ENCODE measurements at places on chromosomes 12 and 14. TPM values are rescaled to one million over a fixed set of nuclear protein-coding genes. Genes with fewer than 3 reads are reported as not detected.

Gene TMED10
- polyA plus RNA-seq = 222 TPM

Gene SLC11A2
- 22.3 TPM for polyA plus RNA-seq

Gene PDZRN4
- polyA plus RNA-seq = 0.56 TPM

Gene CSRP2
- polyA plus RNA-seq = 189 TPM

Gene TGM1
- polyA plus RNA-seq = 4.5 TPM

Gene CCDC177
- not detected for polyA plus RNA-seq

Gene TEX52
- polyA plus RNA-seq = not detected

DNA sequence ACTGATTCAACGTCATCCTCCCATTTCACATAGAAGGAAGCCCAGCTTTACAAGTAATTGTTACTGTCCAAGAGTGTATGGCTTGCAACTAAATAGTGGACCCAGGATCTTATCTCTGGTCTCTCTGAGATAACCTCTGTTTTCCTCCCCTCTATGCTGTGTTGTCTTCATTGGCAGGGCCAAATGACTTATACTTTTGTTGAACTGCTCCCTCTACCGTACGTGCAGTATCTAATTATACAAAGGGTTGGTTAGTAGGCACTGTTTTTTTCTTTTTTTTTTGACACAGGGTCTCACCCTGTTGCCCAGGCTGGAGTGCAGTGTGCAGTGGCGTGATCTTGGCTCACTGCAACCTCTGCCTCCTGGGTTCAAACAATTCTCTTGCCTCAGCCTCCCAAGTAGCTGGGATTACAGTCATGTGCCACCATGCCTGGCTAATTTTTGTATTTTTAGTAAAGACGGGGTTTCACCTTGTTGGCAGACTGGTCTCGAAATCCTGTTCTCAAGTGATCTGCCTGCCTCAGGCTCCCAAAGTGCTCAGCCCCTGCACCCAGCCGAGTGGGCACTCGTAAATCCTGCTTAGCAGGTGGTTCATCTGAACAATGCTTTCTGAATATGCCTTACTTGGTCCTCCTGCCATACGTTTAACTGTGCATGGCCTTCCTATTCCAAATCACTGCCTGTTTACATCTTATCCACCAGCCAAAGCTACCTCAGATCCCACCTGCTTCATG is 162.1 kb downstream of the ADCK1 start:
- DNase-seq = no peak

GRCh38 chr14:71550367-71550766 is 381.9 kb upstream of the RGS6 start:
- no peak for DNase-seq

DNA sequence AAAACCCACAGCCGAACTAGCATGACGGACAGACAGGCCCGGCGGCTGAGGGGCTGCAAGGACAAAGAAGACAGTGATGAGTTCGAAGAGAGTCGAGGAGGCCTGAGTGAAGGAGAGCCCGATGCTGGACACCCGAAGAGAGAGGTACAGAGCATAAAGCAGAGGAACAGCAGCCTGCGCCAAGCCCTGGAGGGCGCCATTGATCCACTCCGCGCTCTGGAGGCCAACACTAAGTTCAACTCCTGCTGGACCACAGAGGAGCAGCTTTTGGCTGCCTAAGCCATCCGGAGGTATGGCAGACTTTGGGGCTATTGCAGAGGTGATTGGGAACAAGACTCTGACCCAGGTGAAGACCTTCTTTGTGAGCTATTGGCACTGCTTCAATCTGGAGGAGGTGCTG is 7.8 kb upstream of the PLXNC1 start:
- DNase-seq = no peak

- DNase-seq = no peak
Measured at GRCh38 chr14:103519837-103520212, 2.8 kb downstream of the CKB start.

GRCh38 chr12:124347335-124347734 is 52.4 kb downstream of the RFLNA start:
- no peak for DNase-seq

- DNase-seq = peak; percentile 91
Measured at GRCh38 chr12:14999021-14999694, 26.3 kb downstream of the PDE6H start.

DNA sequence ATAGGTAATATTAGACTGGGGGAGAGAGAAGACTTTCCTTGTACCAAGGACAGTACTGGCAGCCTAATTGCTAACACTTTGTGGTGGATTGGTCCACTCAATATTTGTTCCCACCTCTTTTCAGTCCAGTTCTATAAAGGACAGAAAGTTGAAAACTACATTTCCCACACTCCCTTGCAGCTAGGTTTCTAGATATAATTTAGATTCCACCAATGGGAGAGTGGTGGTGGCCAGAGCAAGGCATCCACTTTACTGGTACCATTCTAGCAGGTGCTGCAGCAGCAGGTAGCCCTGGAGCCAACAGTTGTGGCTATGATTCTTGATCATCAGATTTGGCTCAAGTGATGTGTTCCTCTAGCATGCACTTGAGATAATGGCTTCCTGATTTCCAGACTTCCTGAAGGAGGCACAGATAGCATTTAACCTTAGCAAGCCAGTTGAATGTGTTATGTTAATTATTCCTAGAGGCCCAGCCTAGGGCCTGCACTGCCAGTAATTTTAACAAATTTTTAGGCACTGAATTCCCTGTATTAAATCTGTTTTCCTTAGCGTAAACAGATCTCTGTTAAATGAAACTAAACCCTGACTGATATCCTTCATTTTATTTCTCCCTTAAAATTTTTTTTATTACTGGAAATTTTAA is 24.4 kb downstream of the SLC38A1 start:
- DNase-seq = no peak

DNA sequence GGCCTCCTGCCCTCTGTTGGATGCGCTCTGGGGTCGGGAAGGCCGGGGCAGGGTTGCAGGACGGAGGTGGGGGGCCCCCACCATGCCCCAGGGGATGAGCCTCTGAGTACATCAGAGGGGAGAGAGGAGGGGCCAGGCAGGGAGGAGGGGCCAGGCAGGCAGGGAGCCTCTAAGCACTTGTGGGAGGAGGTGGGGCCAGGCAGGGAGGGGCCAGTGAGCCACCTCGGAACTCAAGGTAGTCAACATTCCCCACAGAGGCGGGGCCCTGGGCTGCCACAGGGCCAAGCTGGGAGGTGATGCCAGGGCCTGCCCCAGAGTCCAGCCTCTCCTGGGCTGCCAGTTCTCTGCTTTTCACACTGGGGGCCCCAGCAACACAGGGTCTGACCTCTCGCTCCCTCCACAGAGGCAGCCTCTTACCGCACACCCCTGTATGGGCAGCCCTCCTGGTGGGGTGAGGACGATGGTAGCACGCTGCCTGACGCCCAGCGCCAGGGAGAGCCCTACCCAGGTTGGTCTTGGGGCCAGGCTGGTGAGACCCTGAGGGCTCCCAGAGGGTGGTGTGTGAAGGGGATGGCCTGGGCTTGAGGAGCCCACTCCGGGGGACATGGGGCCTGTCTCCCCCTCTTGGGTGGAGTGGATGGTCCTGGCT is 17.4 kb downstream of the CEP170B start:
- DNase-seq = no peak

GRCh38 chr12:26359576-26359975 is 164.2 kb downstream of the SSPN start:
- no peak for DNase-seq

DNA sequence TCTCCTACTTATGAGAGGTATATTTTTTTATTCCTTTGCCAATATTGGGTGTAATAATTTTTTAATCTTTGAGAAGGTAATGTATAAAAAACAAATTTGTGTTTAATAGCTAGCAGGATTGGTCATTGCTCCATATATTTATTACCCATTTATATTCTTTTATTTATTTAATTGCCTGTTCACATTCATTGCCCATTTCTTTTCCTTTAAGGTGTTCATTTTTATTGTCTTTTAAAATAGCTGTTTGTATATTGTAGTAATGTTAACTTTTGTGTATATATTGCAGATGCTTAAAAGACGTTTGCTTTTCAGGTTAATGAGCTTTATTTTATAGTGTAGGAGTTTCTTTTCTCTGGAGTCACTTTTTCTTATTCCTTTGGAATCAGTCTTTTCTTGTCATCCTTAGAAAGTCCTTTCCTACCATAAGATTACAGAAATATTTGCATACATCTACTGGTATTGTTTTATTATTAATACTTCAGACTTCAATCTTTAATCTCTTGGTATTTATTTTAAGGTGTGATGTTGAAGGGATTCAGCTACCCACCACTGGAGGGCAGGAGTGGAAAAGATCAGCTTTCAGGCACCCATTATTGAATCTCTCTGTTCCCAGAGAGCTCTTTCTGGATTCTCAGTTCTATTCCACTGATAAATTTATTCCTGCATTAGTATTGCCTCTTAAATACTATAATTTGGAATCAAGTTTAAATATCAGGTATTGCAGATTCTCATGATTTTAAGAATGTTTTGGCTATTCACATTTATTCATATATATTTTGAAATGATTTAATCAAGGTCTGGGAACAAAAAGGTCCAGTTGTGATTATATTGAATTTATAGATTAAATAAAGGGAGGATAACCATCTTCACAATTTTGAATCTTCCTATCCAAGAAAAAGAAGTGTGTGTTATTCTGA is 17.3 kb downstream of the PPM1A start:
- DNase-seq = no peak

DNA sequence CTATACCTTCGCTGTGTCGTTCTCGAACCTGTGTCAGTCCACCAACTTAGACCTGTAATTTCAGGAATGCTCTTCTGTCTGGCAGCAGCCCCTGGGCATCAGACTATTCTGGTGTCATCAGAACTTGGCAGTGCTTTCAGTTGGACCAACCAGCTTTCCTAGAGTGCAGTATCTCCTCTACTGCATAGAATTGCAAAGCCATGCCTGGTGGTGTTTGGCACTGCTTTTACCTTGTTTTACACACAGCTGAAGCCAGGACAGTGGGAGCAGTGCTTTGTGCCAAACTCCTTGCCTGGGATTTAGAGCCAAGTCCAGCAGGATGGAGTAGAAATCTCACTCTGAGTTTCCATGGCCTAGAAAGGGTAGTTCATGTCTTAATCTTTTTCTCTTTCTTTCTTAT is 1.5 kb downstream of the FLVCR2 start:
- no peak for DNase-seq

DNA sequence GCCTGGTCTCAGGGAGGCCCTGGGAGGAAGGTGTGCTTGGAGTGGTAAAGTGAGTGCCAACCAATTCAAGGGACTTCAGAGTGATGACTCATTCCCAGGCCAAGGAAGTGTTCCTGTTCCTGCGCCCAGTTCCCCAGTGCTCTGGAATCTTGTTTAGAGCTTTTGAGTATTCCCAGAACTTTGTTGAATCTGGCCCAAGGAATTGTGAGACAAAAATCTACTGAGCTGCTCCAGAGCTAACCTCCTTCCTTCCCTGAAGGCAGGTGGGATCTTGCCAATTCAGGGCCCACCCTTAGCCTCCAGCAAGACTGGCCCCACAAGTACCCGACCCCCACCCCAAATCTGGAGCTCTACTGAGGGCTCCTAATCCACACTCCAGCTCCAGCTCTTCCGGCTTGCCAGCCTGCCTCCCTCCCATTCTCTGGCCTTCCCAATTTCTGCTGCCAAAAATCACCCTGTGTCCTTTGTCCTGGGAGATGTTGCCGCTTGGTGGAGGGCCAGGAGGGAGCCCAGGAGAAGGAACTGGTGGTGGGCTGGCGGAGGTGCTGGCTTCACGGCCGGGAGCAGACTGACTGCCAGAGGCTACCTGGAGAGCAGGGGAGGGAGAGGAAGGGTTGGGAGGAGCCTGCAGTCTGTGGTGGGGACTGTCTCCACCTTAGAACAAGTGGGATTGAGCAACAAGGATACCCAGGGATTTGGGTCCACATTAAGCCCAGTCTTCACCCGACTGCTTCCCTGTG is 2.0 kb upstream of the ATN1 start:
- DNase-seq = peak; percentile 88

- DNase-seq = no peak
Measured at GRCh38 chr12:110353211-110353965, 50.1 kb downstream of the ANAPC7 start.

DNA sequence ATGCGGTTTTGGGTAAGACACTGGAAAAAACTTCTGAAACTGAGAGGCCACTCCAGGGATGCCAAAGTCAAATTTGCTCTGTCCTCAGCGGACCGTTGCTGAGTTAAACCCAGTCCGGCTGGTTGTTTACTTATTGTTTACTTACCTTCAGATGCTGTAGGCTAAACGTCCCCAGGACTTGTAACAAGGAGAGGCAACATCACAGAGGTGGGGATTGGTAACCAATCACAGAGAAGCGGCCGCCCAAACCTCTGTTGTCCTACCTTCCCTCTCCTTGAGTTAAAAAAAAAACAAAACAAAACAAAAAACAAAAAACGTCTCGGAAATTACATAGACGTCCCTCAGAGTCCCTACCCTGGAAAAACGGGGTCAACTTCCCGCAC is 380 bp downstream of the ANO2 start:
- no peak for DNase-seq

- no peak for DNase-seq
Measured at GRCh38 chr14:94885481-94886155, 115.7 kb upstream of the GSC start.

DNA sequence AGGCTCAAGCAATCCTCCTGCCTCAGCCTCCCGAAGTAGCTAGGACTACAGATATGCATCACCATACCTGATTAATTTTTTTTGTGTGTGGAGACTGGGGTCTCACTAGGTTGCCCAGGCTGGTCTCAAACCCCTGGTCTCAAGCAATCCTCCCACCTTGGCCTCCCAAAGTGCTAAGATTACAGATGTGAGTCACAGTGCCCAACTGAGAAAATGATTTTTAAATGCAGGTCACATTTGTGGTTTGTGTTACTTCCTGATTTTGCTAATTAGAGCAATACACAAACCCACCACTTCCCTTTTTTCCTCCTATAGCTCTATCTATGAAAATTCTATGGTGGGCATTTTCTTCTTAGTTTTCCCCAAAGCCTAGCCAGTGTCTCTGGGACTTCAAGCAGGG is 45.5 kb upstream of the TMEM263 start:
- no peak for DNase-seq

- peak; percentile 59 for DNase-seq
Measured at GRCh38 chr12:53067074-53067992, 11.9 kb downstream of the SPRYD3 start.

DNA sequence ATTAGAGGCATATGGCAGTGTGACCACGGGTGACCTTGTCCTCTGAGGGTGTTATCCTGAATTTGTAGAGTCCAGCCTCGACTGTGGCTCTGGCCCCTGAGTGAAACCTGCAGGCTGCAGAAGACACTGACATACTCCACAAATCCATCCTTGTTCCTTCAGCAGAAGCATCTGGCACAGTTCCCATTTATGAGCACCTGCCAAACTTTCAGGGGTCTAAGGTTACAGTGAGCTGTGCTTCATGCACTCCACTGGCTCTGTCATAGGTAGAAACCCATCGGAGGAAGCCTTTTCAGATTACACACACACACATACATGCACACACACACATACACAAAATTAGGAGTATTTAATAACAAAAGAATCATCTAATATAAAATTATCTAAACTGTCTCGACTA is 13.6 kb upstream of the NUAK1 start:
- no peak for DNase-seq

GRCh38 chr12:95995238-95996031 is 709 bp downstream of the HAL start:
- DNase-seq = peak; percentile 63

DNA sequence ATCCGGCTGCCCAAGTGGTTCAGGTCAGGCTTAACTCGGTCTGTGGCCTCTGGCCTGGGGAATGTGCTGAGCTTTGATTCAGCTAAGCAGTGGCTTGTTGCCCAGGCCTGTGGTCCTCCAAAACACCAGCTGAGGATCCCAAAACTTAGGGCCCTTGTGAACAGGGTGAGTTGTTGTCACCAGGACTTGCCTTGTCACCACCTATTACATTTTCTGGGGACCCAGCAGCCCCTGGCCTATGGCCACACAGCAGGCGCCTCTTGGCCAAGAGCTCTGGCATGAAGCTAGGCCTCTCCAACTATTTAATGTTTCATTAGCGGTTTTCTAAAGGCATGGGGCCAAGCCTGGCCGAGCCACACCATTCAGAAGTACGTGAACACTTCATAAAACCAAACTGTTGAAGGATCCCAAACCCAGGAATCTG is 343.7 kb downstream of the CACNA1C start:
- DNase-seq = no peak

Measured in kidney (tissue), 22 donors.